ENCODE measurements at places on chromosomes 1 and 21.

DNA sequence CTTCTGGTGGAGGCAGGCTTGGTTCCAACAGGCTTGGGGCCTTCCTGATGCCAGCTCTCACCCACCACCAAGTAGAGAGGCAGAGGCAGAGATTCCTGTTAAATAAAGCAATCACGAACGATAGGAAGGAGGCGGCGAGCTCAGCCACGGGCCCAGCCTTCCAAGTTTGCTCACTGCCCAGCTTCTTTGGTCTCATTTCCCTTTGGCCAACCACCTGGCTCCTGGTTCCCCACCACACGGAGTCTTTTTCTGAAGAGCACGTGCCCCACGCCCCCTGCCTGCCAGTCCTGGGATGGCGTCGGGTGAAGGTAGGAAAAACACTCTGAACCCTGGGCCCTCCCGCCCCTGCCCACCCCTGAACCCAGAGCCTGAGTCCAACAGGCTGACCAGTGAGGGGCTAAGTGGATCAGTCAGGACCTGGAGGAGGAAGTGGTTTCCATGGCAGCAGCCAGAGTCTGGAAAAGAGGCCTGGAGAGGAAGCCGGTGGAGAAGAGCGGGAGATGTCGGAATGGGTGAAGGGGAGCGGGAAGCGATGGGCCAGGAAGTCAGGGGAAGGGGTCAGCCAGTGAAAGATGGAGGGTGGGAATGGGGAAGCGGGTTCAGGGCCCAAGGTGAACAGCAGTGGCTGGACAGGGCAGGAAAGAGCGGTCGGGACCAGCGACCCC lies 158.2 kb upstream of the KLHDC7A start:
- DNase-seq = no peak

- no peak for DNase-seq
Observed at GRCh38 chr21:37338671-37339551, 27.7 kb upstream of the DYRK1A start.

- DNase-seq = no peak
Observed at GRCh38 chr1:192787914-192788585, 20.8 kb upstream of the RGS2 start.

- no peak for DNase-seq
Observed at GRCh38 chr21:26050857-26051256, 119.7 kb downstream of the APP start.

DNA sequence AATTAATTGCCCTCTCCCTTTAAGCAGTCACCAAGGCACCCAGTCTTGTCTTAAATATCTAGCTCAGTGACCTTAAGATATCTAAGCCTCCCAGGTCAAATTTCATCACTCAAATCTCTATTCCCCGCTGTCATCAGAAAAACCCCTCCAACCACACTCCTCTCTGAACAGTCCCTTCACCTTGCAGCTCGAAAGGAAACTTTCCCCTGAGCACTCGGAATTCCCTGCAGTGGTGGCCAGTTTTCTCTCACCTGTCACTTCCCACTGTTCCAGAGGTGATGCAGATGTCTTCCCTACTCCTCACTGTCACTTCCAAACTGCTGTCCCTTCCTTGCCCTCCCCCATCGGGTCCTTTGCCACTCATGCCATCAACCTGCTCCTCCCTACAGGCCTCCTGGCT lies 15.3 kb upstream of the SSX2IP start:
- no peak for DNase-seq

DNA sequence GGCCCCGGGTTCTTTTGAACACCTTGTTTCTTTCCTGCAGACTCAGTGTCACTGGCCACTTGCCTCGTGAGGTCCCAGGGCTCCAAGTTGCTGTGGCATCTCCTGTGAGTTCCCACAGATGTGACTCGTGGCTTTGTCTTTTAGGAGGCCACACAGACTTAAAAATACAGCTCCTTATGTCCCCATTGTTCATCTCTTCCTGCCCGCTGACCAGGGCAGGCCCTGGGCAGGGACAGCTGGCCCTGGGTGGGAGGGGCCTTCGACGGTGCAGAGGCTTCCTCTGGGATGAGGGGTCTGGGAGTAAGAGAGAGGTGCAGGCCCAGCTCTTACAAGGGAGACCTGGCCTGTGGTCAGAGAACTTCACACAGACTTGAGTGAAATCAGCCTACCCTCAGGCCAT lies 15.6 kb downstream of the LDLRAP1 start:
- DNase-seq = no peak

GRCh38 chr1:30652152-30652841 lies 71.1 kb downstream of the MATN1 start:
- no peak for DNase-seq

DNA sequence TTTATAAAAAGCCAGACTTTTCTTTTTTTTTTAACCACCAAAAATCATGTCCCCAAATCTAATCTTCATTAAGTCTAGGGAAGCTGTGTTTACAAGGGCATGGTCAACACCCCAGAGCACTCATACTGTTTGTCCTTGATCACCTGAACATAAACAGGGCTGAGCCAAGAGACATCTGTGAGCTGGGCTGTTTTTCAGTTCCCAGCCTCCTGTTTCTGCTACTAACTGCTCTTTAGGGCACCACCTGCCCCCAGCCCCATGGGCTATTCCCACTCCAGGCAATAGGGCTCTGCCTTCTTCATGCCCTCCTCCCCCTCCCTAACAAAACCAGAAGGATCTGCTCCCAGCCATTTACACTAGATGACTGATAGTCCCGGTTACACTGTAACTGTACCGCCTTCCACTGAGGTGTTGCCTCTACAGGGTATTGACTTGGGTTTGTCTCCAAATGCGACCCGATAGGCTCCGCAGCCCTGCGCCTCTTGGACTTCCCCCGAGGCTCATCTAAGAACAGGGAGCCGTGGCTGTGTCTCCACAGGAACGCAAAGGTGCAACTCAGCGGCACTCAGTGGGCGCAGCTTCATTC lies 11.7 kb upstream of the SLC26A9 start:
- DNase-seq = no peak

DNA sequence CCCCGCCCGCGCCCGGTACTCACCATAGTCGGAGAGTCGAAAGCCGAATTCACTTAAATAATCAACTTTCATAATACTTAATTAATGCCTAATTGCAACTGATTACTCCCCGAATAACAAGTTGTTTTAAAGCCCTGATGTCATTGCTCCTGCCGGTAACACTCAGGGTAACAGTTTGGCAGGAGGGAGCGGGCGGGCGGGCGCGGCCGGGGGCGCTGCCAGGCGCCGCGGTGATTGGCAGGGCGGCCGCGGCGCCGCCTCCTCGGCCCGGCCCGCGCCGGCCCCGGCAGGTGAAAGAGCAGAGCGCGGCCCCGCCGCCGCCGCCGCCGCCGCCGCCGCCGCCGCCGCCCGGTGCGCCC lies 102.2 kb downstream of the CASZ1 start:
- no peak for DNase-seq

DNA sequence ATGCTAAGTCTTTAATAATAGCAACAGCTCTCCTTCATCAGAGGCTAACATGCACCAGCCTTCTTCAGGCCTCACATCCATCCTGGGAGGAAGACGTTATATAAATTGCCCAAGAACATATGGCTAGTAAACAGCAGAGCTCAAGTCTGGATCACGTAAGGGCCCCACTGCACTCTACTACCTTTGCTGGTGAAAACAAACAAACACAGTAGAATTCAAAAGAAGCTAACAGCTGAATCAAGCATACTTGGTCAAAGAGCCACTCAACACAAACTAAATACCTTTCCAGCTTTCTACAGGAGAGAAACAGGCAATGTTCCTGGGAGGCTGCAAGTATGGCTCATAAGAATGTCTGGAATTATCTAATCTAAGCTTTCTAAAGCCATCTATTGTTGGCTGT lies 66.0 kb downstream of the WLS start:
- DNase-seq = no peak

GRCh38 chr1:212141404-212141803 lies 105.9 kb downstream of the DTL start:
- no peak for DNase-seq

DNA sequence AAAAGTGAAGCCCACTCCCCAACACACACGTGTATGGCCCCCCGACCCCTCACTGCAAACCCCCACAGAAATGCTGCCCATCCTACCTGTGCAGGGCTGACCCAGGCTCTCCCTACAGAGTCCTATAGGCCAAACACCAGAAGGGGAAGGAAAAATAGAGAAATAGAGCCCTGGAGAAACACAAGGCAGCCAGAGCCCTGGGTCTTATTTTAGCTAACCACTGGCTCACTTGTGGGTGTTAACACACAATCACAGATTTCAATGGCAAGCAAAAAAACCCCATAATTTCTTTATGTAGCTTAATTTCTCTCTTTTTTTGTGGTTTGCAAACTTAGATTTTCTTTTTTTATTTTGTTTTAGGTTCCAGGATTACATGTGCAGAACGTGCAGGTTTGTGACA lies 989 bp upstream of the PIGR start:
- no peak for DNase-seq

GRCh38 chr1:44870096-44870495 lies 27.0 kb upstream of the PTCH2 start:
- DNase-seq = no peak

GRCh38 chr1:175090780-175091179 lies 23.1 kb downstream of the TNN start:
- no peak for DNase-seq

GRCh38 chr1:192557841-192558595 lies 17.6 kb upstream of the RGS1 start:
- DNase-seq = no peak

DNA sequence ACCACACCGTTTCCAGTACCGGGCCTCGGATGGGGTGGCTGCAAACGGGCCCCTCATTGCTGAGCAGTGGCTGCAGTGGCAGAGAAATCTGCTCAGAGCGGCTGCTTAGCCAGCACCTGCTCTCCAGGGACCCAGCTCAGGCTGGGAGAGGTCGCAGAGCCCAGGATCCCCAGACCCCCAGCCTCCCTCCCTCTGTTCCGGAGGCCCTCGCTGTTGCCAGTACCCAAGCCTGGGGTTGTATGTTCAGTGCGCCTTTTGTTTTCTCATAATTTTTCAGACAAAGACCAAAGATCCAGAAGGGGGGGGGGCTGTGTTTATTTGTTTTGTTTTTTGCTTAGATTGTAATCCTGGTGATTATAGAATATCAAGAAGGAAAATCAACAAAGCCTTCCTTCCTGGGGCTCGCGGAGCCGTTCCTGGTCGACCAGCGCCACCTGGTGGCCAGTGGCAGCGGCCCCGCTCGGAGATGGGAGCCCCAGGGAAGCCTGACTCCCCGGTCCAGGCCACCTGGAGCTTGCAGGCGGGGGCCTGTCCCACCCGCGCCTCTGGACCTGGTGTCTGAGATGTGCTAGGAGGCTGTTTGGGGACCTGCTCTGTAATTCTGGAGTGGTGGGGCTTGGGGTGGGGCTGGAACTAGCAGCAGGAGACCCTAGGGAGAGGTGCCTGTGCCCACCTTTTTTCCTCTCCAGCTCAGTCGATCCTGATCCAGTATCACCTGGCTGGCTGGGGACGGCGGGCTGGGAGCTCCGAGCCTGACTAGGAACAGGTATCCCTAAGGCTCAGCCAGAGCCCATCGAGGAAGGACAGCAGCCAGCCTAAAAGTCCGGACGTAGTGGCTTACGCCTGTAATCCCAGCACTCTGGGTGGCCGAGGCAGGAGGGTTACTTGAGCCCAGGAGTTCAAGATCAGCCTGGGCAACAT lies 123.9 kb upstream of the VAMP3 start:
- no peak for DNase-seq

- DNase-seq = no peak
Observed at GRCh38 chr1:98143403-98143802, 222.6 kb upstream of the DPYD start.

DNA sequence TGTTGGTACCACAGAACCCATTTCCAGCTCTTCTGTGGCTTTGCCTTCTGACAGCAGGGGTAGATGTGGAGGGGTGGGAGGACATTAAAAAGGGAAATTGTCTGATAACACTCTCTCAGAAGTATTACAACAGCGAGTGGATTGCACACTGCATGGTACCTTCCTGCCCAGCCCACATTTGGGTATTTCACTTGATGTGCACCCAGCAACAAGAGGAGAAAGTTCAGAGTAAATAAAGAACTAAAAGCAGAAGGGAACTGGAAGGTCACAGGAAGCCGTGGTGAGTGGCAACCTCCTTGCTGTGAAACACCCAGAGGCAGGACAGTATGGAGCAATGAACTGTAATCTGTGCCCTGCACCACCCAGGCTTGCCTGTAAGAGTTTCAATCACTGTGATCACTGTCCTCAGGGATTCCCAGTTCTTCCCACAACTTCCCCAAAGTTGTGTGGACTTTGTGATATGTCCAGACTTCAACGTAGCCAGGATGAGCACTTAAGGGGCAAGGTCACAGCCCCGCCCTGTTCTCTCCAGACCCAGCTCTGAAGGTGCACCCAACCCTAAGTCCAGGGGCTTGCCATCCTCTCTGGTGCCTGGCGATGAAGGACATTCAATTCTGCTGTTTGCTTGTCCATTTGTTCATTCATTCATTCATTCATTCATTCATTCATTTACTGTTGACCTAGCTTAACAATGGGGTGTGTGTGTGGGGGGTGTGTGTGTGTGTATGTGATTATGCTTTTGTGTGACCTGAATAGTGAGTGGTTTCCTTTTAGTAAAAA lies 18.7 kb upstream of the F5 start:
- no peak for DNase-seq

- DNase-seq = no peak
Observed at GRCh38 chr1:19083081-19083480, 126.6 kb upstream of the IFFO2 start.

- no peak for DNase-seq
Observed at GRCh38 chr1:56399795-56400194, 179.6 kb downstream of the PLPP3 start.

DNA sequence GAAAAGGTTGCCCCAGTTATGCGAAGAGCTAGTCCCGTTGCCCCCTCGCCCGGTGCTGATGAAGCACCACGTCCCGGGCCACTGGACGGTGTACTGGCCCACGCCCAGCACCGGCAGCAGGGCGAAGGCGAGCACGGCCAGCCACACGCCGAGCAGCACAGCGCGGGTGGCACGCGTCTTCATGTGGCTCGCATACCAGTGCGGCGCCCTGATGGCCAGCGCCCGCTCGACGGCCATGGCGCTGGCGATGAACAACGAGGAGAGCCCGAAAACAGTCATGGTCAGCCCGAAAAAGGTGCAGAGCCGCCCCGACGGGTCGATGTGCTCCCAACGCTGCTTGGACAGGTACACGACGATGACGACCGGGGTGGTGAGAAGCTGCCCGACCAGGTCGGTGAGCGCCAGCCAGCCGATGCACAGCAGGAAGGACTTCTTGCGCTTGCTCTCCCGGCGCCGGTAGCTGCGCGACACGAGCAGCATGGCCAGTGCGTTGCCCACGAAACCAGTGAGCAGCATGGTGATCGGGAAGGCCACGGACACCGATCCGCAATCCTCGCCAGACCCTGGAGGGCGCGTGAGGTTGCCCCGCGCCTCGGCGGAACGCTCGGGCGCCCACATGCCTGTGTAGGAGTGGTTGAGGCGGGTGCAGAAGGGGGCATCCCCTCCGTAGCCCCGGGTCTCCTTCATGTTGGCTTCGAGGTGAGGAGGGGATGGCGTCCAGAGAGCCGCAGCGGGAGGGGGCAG lies 553 bp downstream of the PTGER3 start:
- no peak for DNase-seq

DNA sequence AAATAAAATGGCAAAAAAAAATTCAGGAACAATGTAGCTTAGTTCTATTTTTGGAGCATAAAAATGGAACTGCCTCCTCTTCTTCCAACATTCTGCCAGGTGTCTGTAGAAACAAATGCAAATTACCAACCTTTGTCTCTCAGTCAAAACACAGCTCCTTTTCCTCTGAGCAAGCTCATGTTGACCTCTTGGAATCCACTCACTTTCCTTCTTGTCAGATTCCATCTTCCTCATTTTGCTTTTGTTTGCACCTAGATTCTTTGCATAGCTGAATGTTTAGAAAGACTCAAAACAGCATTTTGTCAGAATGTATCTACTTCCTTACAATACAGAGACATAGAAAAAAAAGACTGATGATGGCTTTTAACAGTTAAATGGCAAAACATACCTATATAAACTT lies 178.2 kb downstream of the ADGRL2 start:
- DNase-seq = no peak

Measured in cortex of kidney (tissue), 1 donor.